ENCODE measurements at places on chromosomes 2 and 18. TPM values are rescaled to one million over a fixed set of nuclear protein-coding genes. Genes with fewer than 3 reads are reported as not detected.

- H3K27ac ChIP-seq, result no peak overlapping the region
- no peak for DNase-seq
- H3K36me3 ChIP-seq, result no peaks in the 10 kb centered on the region
- H3K27me3 ChIP-seq, result no peaks in the 10 kb centered on the region
- H3K4me3 ChIP-seq, result no peak overlapping the region
Observed at GRCh38 chr18:6730416-6731221, 1.1 kb downstream of the ARHGAP28 start.

GRCh38 chr18:57785751-57786437 lies 17.2 kb downstream of the ATP8B1 start:
- no peak overlapping the region for H3K4me3 ChIP-seq
- H3K27me3 ChIP-seq, result no peaks in the 10 kb centered on the region
- H3K27ac ChIP-seq, result peak overlapping the region; percentile 97
- peaks cover 89% of the 10 kb centered on the region for H3K4me1 ChIP-seq

DNA sequence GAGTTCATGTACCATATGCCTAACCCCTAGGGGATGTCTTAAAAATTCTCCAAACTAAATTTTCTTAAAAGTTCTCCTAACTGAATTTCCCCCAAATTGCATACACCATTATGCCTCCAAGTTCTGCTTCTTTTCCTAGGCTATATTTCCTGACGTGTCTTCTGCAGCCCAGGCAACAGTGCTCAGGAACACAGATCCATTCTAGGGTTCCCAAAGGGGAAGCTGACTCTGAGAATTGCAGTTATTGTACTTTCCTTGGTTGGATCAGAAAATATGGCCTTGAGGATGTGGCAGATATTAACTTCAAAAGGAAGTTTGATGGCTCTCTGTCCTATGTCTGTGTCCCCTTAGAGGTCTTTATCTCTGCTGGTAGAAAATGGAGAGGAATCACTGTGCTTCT lies 124.3 kb downstream of the TMEM17 start:
- no peak overlapping the region for H3K4me3 ChIP-seq
- no peaks in the 10 kb centered on the region for H3K27me3 ChIP-seq
- H3K36me3 ChIP-seq, result no peaks in the 10 kb centered on the region

- no peaks in the 10 kb centered on the region for H3K27me3 ChIP-seq
- no peaks in the 10 kb centered on the region for H3K36me3 ChIP-seq
Observed at GRCh38 chr2:101063352-101064124, 61.4 kb downstream of the RPL31 start.

DNA sequence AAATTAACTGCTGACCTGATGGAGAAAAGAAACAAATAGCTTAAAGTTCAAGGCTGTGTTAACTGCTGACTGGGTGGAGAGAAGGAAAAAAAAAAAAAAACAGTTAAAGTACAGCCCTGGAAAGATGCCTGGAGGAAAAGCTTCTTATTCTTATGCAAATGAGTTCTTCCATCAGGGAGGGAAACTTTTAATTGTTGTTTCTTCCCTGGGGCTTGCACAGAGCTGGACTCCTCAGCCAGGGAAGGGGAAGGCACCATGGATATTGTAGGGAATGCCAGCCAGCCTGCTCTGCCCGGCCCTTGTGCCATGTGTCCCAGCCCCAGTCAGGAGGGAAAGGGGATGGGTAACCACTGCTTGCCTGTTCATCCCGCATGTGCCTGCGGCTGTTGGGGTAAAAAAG lies 833.1 kb upstream of the CRIM1 start:
- no peak overlapping the region for H3K27ac ChIP-seq
- peaks cover 8% of the 10 kb centered on the region for H3K4me1 ChIP-seq
- no peaks in the 10 kb centered on the region for H3K27me3 ChIP-seq
- H3K36me3 ChIP-seq, result no peaks in the 10 kb centered on the region
- no peak overlapping the region for H3K4me3 ChIP-seq
- peak; percentile 57 for DNase-seq

- DNase-seq, result no peak
- H3K27me3 ChIP-seq, result no peaks in the 10 kb centered on the region
- H3K4me3 ChIP-seq, result no peak overlapping the region
- H3K4me1 ChIP-seq, result peaks cover 45% of the 10 kb centered on the region
Observed at GRCh38 chr2:160419776-160420505, 73.7 kb downstream of the RBMS1 start.

DNA sequence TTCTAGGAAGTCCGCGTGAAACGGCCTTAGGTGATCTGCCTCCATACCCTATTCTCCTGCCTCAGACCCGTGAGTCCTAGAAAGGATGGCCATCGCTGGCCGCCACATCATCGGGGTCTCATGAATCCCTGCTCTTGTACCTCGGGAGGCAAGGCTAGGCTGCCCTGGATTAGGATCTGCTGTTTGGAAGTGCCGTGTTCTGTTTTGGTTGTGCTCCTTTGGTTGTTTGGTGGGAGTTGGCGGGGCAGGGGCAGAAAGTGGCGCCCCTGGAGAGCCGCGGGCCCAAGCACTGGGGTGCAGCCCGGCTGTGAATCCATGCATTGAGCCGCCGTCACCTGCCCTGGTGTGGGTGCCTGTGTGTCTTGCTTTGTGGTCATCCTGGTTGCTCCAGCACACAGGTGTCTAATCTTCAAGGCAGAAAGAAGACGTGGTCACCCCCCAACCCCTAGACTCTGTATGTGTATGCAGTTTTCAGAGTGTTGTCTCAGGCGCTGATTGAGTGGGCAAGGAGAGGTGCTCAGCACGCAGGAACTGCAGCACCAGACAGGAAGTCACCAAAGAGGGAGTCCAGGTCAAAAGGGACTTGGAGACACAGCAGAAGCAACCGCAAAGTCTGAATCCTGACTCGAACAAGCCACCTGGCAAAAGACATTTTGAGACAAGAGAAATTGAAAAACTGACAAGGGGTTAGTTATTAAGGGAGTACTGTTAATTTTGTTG lies 80.0 kb upstream of the LDLRAD4 start:
- DNase-seq, result no peak
- H3K27me3 ChIP-seq, result no peaks in the 10 kb centered on the region
- no peak overlapping the region for H3K27ac ChIP-seq
- H3K4me1 ChIP-seq, result peaks cover 10% of the 10 kb centered on the region
- no peaks in the 10 kb centered on the region for H3K36me3 ChIP-seq
- no peak overlapping the region for H3K4me3 ChIP-seq

DNA sequence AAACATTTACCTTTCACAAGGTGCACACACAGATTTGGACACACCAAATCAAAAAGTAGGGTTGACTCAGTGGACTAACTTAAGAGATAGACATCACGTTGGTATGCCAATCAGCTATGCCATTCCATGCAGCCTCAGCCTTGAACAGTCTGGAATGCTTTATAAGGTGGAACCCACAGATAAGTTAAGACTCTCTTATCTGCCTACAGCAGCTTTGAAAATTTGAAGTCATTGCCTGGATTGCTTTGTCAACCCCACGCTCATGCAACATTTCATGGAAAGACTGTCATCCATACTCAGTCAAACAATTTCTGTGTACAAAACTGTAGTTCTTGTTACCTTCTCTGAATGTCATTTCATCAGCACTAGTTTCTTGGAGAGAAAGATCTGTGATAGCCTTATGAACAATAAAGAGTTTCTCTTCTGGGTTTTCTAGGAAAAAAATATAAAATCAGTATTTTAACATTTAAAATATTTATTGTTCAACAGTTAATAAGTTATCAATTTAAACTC lies 1.2 kb downstream of the ERMN start:
- H3K4me3 ChIP-seq, result no peak overlapping the region
- peaks cover 39% of the 10 kb centered on the region for H3K27me3 ChIP-seq
- no peak for DNase-seq

- H3K4me1 ChIP-seq, result no peaks in the 10 kb centered on the region
- H3K36me3 ChIP-seq, result no peaks in the 10 kb centered on the region
- no peaks in the 10 kb centered on the region for H3K27me3 ChIP-seq
- no peak overlapping the region for H3K4me3 ChIP-seq
- H3K27ac ChIP-seq, result no peak overlapping the region
Observed at GRCh38 chr18:41197967-41198366, 757.1 kb upstream of the PIK3C3 start.

GRCh38 chr2:144325086-144325485 lies 194.8 kb downstream of the ZEB2 start:
- no peak for DNase-seq
- H3K27ac ChIP-seq, result peak overlapping the region; percentile 43
- H3K27me3 ChIP-seq, result no peaks in the 10 kb centered on the region
- H3K36me3 ChIP-seq, result peaks cover 15% of the 10 kb centered on the region

DNA sequence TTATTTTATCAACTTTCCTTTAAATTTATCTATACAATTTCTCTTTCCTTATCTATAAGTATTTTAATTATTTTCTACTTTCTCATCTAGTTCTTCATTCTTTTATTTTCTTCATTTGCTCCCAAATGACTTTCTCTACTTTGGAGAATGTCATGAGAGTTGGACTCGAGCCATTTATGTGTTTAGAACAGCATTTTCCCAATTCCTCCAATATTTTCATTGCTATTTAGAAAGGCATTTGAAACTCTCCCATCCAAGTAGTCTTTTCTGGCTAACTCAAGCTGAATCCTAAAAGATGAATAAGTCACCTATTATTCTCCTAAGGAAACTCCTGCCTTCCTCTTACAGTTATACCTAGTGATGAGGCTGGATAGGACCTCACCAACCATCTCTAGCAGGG lies 15.8 kb upstream of the FEZ2 start:
- no peaks in the 10 kb centered on the region for H3K36me3 ChIP-seq
- H3K27ac ChIP-seq, result no peak overlapping the region
- peaks cover 15% of the 10 kb centered on the region for H3K4me1 ChIP-seq
- no peak for DNase-seq
- H3K4me3 ChIP-seq, result no peak overlapping the region

GRCh38 chr18:23356915-23357601 lies 96.0 kb upstream of the RIOK3 start:
- peaks cover 4% of the 10 kb centered on the region for H3K4me1 ChIP-seq
- H3K27me3 ChIP-seq, result no peaks in the 10 kb centered on the region
- H3K27ac ChIP-seq, result no peak overlapping the region
- no peak for DNase-seq
- H3K36me3 ChIP-seq, result no peaks in the 10 kb centered on the region
- H3K4me3 ChIP-seq, result no peak overlapping the region

- no peak overlapping the region for H3K27ac ChIP-seq
- H3K27me3 ChIP-seq, result no peaks in the 10 kb centered on the region
- H3K4me1 ChIP-seq, result no peaks in the 10 kb centered on the region
- no peak overlapping the region for H3K4me3 ChIP-seq
Observed at GRCh38 chr18:42045346-42045745, 90.3 kb downstream of the PIK3C3 start.

The KIAA2012 gene
- total RNA-seq, result 0.13 TPM

- H3K36me3 ChIP-seq, result no peaks in the 10 kb centered on the region
- DNase-seq, result no peak
- H3K27ac ChIP-seq, result no peak overlapping the region
- no peak overlapping the region for H3K4me3 ChIP-seq
Observed at GRCh38 chr2:203842373-203842772, 25.2 kb upstream of the CTLA4 start.

The GCKR gene
- not detected for total RNA-seq

- no peak overlapping the region for H3K4me3 ChIP-seq
- no peaks in the 10 kb centered on the region for H3K27me3 ChIP-seq
- no peak for DNase-seq
- H3K36me3 ChIP-seq, result no peaks in the 10 kb centered on the region
Observed at GRCh38 chr2:64819774-64820688, 166.3 kb upstream of the SERTAD2 start.

GRCh38 chr2:160862226-160862625 lies 298.0 kb upstream of the TANK start:
- no peak overlapping the region for H3K4me3 ChIP-seq
- DNase-seq, result no peak
- no peaks in the 10 kb centered on the region for H3K27me3 ChIP-seq
- H3K36me3 ChIP-seq, result no peaks in the 10 kb centered on the region

GRCh38 chr18:54558609-54559585 lies 32.1 kb upstream of the DYNAP start:
- H3K4me1 ChIP-seq, result no peaks in the 10 kb centered on the region
- H3K36me3 ChIP-seq, result no peaks in the 10 kb centered on the region
- no peak overlapping the region for H3K27ac ChIP-seq
- H3K27me3 ChIP-seq, result no peaks in the 10 kb centered on the region

DNA sequence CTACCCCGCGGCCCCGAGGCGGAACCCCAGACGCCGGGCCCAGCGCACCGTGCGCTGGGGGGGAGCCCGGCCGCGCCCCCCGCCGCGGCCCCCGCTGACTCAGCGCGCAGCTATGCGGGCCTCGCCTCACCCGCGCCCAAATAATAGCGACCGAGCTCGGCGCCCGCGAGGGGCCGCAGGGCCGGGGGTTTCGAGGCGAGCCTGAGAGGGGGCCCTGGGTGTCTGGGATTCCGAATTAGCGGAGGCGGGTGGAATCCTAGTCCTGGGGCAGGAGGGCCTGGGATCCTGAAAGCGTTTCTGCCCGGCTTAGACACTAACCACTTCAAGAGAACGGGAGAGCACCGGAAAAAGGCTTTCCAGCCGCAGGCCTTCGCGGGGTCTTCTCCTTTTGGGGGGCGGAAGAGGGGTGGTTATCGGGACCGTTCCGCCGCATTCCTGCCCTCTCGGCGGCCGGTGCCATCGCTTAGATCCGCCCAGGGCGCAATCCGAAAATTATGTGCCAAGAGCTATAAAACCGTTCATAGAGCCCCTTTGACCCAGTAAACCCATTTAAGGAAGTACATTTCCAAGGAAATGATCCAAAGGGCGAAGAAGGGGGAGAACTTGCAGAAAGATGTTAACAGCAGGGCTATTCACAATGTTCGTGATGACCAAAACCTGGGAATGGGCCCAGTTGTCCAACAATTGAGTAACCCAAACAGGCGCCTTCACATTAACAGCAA lies 681 bp upstream of the ROCK2 start:
- peak overlapping the region; percentile 85 for H3K4me3 ChIP-seq
- no peaks in the 10 kb centered on the region for H3K36me3 ChIP-seq
- DNase-seq, result no peak
- no peaks in the 10 kb centered on the region for H3K27me3 ChIP-seq

The ADGRF3 gene
- 1.1 TPM for total RNA-seq

- H3K4me3 ChIP-seq, result no peak overlapping the region
- H3K27me3 ChIP-seq, result no peaks in the 10 kb centered on the region
- no peak overlapping the region for H3K27ac ChIP-seq
- H3K4me1 ChIP-seq, result peaks cover 8% of the 10 kb centered on the region
Observed at GRCh38 chr2:170024721-170025120, 153.2 kb upstream of the MYO3B start.

GRCh38 chr18:61833978-61834377 lies 58.8 kb downstream of the RNF152 start:
- no peak overlapping the region for H3K27ac ChIP-seq
- H3K4me1 ChIP-seq, result peaks cover 11% of the 10 kb centered on the region
- no peaks in the 10 kb centered on the region for H3K36me3 ChIP-seq
- DNase-seq, result no peak
- no peaks in the 10 kb centered on the region for H3K27me3 ChIP-seq

GRCh38 chr2:148640767-148641166 lies 3.8 kb upstream of the EPC2 start:
- H3K4me1 ChIP-seq, result no peaks in the 10 kb centered on the region
- H3K27ac ChIP-seq, result no peak overlapping the region
- DNase-seq, result peak; percentile 22
- H3K27me3 ChIP-seq, result no peaks in the 10 kb centered on the region
- H3K4me3 ChIP-seq, result no peak overlapping the region

GRCh38 chr2:62036761-62037250 lies 131.3 kb downstream of the COMMD1 start:
- H3K4me1 ChIP-seq, result no peaks in the 10 kb centered on the region
- DNase-seq, result no peak
- no peaks in the 10 kb centered on the region for H3K27me3 ChIP-seq
- H3K4me3 ChIP-seq, result no peak overlapping the region
- H3K36me3 ChIP-seq, result no peaks in the 10 kb centered on the region
- H3K27ac ChIP-seq, result no peak overlapping the region

The ANKRD62 gene
- total RNA-seq, result not detected
